Activated naive CD4-positive, alpha-beta T cell treated with Interleukin-2 at 50 U/mL for 16 hours (primary cell): ENCODE measurements at places on chromosomes 2 and 18.

DNA sequence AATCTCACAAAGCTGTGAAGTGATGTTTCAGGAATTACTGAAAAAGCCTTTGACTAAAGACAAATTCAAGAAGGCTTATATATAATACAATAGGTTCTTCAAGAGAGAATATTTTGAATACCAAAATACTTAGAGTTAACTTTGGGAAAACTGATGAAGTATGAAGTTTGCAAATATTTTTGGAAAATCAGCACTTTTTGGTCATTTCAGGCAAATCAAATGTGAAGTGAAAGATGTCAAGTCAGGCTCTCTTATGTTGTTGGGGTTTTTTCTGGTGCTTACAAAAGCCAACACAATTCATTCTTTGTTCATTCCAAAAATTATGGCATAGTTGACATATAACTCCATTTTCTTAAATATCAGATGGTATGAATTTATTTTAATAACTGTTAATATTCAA, 14.7 kb upstream of the ASNSD1 start:
- DNase-seq, result no peak

- no peak for DNase-seq
Observed at GRCh38 chr2:202237787-202238233, 587 bp downstream of the SUMO1 start.

GRCh38 chr2:126899616-126900185, 1.0 kb downstream of the TEX51 start:
- DNase-seq, result no peak

- DNase-seq, result no peak
Observed at GRCh38 chr2:174322149-174322548, 12.6 kb upstream of the SP9 start.

GRCh38 chr2:209121691-209122090, 302.2 kb upstream of the MAP2 start:
- no peak for DNase-seq

- DNase-seq, result no peak
Observed at GRCh38 chr2:159010340-159010739, 41.9 kb downstream of the TANC1 start.

DNA sequence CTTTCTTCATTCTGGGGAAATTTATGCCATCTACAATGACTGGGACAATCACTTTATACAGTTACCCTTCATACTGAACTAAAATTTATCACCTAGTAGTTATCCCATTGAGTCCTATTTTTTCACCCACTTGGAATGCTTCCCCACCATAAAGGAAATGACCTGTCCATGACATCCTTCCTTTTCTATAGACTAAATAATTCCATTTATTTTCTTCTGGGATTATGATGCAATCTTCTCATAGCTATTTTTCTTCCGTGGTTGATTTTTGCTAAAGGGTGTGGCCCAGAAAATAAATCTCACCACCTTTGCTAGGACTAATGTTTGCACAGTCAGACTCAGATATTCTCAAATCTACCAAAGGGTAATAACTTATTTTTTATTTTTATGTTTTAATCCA, 186.1 kb upstream of the NRXN1 start:
- DNase-seq, result no peak

- DNase-seq, result no peak
Observed at GRCh38 chr2:98296440-98296839, 49.8 kb upstream of the CNGA3 start.
